ENCODE measurements at places on chromosomes 2 and 18. TPM values are rescaled to one million over a fixed set of nuclear protein-coding genes. Genes with fewer than 3 reads are reported as not detected.

AQP12B gene
- total RNA-seq: not detected

TUBA3E gene
- not detected for total RNA-seq

CERKL gene
- not detected for total RNA-seq

REG3A gene
- not detected for total RNA-seq

UGT1A4 gene
- total RNA-seq: 0.13 TPM

DNA sequence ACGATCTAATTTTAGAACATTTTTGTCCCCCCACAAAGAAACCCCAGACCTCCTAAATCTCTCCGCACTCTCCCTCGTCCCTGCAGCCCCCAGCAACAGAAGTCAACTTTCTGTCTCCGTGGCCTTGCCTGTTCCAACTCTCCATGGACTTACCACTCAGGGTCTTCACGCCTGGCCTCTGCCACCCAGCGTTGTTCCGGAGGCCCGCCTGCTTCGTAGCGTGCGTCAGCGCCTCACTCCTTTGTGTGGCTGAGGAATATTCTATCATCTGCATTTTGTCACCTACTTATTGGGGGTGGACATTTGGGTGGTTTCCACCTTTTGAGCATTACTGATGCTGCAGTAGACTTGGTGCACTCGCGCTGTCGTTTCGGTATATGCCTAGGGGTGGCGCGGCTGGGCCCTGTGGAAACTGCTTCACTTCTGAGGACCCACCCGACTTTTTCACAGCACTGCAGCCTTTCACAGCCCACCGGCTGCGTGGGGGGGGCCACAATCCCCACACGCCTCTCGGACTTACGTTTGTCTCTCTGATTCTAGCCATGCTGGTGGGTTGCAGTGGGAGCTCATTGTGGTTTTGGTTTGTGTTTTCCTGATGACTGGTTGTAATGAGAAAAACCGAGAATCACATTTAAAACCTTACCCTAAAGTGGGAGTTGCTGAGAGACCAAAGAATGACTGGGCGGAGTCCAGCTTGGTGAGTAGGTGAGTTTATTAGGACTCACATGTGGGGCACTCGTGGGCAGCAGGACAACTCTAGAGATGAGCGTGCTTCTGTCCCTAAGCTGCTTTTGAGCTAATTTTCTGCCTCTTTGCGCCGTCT, 1.4 kb upstream of the HSBP1L1 start:
- DNase-seq: no peak

DNA sequence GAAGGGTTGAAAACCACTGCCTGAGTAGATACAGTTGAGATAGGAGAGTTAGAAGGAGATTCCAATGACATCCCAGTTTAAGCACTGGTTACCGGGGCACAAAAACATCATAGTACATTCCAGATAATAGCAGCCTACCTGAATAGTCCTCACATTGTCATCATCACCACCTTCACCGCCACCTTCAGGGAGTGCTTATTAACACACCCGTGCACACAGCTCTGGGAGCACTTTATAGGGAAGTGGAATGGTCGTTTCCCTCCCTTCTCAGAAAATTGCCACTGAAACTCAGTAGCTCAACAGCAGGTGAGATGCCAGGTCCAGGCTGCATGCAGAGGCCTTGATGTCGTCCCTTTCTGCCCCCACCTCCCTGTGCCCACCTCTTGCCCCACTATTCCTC, 8.2 kb downstream of the SERPINB7 start:
- DNase-seq: no peak

- peak; percentile 24 for DNase-seq
These were observed 178.0 kb downstream of the MCFD2 start for GRCh38 chr2:46737577-46737976.

DNA sequence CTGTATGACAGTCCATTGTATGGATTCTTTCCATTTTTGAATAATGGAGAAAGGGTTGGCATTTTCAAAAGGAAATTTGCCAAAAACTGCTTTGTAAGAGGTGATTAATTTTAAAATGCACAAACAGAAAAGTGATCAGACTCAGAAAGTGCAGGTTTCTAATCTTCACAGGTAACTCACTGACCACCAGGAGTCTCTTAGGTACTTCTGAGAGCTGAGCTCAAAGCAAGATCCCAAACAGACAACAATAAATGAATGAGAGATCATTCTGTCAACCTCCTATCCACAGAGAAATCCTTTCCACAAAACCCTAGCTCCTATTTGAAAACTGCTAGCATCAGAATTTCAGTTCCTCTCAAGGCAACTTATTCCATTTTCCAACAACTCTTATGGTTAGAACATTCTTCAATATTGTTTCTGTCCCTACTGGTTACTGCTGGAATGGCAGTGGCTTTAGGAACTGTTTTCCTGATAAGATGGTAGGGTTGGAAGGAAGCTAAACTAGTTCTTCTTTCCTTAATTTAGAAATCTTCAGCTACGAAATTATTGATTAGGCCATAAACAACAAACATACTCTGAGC, 20.6 kb upstream of the HAAO start:
- no peak for DNase-seq

DNA sequence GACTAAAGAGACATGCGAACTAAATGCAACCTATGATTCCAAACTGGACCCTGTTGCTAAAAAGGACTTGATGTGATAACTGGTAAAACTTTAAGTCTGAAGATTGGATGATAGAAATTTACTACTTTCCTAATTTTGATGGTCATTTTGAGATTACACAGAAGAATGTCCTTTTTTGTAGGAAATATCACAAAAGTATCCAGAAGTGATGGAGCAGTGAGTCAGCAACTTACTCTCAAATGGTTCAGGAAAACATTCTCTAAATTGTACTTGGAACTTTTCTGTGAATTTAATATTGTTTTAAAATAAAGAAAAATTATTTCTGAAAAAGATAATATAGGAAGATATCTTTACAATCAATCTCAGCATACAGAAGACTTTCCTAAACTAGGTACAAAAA, 19.9 kb downstream of the MBOAT2 start:
- no peak for DNase-seq

- no peak for DNase-seq
These were observed 272.2 kb downstream of the NDUFA10 start for GRCh38 chr2:239752951-239753350.

DNA sequence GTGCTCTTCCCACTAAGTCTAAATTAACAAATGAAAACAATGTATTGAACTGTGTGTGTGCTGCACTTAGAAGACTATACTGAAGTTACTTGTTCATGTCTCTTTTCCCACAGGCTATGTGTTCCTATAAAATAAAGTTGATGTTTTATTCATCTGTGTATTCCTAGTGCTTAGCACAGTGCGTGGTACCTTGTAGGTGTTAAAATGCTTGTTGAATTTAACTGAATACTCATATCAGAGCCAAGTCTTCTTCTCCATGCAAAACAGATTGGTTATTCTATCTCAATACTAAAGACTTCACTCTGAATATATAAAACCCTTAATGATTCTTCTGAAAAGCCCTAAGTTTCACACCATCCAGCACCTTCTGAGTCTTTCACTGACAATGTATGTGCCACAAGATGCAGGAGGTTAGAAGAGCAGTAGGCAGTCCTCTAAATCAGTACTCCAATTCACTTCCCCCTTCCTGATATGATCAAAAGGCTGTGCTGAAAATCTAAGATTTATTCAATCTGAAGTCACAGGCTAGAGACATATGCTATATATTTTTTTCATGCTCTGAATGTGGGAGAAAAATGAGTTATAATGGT, 231.7 kb upstream of the CCDC150 start:
- DNase-seq: no peak

DNA sequence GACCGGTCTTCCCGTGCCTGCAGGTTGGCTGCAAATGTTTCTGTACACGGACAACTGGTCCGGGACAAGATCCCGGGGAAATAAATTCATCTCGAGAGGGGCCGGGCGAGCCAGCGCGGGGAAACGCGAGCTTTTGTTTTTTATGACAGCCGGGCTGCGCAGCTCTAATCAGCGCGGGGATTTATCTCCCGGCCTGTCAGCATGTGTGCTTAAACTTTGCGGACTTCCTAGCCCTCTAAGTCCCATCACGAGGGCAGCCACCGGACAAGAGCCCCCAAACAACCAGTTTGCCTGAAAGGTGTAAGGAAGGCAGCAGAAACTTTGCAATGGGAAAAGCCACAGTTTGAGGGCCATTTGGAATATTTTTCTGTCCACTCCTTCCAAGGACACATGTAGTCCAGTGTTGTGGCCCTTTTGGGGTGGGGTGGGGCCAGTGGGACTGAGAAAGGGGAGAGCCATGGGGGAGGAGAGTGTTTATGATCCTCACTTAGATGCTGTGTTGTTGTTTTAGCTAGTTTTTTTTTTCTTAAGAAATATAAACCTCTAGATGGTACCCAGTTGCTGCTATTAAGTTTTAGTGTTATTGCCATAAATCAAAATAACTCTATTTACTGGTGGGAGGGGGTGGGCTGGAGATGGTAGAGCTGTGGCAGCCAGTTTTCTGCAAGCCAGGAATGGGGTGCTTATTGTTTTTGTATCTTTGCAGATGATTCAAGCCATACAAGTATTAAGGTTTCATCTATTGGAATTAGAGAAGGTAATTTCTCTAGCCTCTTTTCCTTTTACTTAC, 6.0 kb downstream of the MEIS1 start:
- no peak for DNase-seq

DNA sequence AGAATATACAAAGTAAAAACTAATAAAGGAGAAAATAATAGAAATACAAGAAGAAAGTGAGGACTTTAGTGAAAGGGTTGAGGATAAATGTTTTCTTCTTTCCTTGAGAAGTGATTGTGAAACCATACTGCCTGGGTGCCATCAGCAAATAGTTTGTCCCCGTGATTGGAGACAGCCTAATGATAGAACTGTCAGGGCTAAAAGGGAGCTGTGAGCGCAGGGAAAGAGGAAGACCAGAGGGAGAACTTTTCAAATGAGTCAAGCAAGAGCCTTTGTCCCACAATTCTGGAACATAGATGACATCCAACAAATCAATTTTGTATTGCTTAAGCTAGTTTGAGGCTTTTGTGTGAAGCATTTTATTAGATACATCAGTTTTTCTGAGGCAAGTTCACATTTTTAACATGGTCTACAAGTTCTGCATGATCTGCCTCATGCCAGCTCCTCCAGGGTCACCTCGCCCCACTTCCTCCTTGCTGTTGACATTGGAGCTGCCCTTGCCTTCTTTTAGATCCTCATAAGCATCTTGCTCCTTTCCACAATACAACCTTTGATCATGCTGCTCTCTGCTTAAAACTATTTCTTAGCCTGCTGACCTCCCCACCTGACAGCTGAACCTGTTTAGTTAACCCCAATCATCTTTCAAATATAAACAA, 213.4 kb upstream of the REG3G start:
- no peak for DNase-seq

DNA sequence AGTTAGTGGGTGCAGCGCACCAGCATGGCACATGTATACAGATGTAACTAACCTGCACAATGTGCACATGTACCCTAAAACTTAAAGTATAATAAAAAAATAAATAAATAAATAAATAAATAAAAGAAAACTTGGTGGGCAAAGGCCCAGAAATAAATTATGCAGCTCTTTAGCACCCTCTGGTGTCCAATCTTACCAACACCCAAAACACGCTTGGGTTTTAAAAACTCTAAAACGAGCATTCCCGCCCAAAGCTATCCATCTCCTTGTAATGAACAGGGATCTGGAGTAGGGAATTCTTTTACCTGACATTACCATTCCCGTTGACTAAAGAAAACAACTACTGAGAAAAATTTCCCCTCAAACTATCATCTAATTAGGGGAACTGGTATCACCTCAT, 2005.9 kb upstream of the CELF4 start:
- DNase-seq: no peak

GRCh38 chr2:202909394-202910192, 1.9 kb downstream of the WDR12 start:
- no peak for DNase-seq

DNA sequence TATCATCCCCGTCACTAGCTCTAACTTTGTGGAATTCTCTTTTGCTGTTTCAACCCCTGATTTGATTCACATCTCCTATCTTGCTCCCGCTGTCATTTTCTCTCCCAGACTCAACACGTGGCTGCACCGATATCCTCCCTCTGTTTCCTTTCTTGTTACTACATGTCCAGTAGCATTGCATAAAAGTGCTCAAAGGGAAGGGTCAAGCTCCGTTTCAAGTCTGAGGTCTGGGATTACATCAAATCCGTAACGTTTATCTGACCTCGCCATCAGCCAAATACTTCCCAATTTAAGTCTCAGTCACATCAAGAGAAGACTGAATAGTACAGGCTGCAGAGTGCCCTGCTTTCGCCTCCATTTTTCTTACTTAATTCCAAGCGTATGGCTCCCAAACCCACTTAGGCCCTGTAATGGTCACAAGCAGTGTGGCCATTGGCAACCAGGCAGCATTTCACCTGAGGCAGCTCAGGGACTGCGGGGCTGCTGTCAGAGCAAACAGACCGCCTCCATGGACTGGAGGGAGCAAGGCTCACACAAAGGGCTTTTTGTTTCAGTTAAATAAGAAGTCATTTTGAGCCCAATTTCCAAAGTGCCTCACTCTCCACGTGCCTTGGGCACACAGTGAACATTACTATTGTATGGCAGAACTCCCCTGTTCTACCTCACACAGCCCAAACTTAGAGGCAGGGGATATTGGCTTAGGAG, 217.8 kb downstream of the BCL11A start:
- DNase-seq: no peak

GRCh38 chr2:132733094-132733493, 63.1 kb upstream of the LYPD1 start:
- DNase-seq: no peak

DNA sequence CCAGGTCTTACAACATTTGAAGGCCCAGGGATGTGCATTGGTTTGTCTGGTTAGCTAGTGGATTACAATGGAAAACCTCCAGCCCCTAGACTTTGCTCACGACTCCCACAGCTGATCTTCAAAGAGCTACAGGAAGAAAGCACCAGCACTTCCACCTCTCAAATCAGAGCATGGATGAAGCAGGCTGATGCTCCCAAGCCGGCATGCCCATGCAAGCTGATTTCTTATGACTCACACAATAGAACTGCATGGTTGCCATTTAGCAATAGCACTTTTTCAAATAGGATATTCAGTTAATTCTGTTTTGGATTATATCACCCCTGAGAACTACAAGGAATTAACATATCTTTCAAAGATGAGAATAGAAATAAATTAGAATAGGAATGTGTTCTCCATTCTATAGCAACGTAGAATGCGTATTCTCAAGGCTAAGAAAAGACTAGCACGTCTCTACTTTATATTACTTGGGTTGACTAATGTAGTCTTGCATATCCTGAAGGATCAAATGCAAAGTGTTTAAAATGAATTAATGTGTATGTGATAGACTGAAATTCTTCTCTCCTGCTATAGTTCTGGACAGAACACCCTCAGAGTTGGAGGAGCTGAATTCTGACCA, 292.4 kb downstream of the TRIB2 start:
- no peak for DNase-seq

- DNase-seq: peak; percentile 38
These were observed 29.4 kb upstream of the SNED1 start for GRCh38 chr2:240968731-240969624.
